Aorta (tissue), 5 donors: ENCODE measurements at places on chromosomes 6 and 20.

GRCh38 chr20:6418732-6419131, 295.9 kb upstream of the FERMT1 start:
- no peaks in the 10 kb centered on the region for H3K36me3 ChIP-seq
- H3K4me3 ChIP-seq, result no peak overlapping the region
- no peak for DNase-seq

GRCh38 chr6:128358244-128358776, 162.1 kb downstream of the PTPRK start:
- H3K27me3 ChIP-seq, result no peaks in the 10 kb centered on the region
- no peak overlapping the region for H3K4me3 ChIP-seq
- H3K4me1 ChIP-seq, result no peaks in the 10 kb centered on the region
- no peak for DNase-seq

GRCh38 chr20:62816031-62816883, 593 bp upstream of the COL9A3 start:
- no peak overlapping the region for H3K4me3 ChIP-seq
- no peaks in the 10 kb centered on the region for H3K4me1 ChIP-seq

DNA sequence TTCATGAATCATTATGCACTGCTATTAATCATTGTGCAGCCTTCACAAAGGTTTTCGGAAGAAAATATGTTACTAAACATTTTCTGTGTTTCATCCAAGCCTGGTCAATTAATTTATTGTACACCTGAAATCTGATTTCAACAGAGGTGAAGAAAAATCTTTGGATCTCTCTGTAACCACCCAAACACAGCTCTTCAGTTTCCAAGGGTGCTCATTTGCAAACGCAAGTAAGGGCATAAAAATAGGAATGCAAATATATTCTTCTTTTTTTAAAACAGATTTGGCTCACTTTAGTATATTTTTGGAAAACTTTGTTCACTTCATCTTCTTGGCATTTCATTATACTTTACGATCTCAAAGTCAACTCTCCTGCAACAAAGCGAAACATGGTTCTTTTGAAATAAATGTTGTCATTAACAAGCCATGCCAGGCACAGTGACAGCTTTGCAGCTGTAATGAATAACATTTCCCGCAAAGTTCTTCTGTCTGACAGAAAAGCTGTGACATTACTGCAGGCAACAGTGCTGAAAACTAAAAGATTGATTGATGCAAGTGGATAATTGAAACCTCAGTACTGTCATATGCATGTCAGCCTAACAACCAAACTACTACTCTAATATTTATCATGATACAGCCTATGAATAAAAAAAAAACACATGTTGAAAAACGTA, 348.3 kb downstream of the FRK start:
- H3K4me3 ChIP-seq, result no peak overlapping the region
- H3K27me3 ChIP-seq, result no peaks in the 10 kb centered on the region
- H3K4me1 ChIP-seq, result no peaks in the 10 kb centered on the region

GRCh38 chr6:28330041-28330440, 5.9 kb downstream of the ZSCAN31 start:
- no peaks in the 10 kb centered on the region for H3K27me3 ChIP-seq
- no peak overlapping the region for H3K27ac ChIP-seq
- no peak for DNase-seq
- H3K36me3 ChIP-seq, result peaks cover 17% of the 10 kb centered on the region

DNA sequence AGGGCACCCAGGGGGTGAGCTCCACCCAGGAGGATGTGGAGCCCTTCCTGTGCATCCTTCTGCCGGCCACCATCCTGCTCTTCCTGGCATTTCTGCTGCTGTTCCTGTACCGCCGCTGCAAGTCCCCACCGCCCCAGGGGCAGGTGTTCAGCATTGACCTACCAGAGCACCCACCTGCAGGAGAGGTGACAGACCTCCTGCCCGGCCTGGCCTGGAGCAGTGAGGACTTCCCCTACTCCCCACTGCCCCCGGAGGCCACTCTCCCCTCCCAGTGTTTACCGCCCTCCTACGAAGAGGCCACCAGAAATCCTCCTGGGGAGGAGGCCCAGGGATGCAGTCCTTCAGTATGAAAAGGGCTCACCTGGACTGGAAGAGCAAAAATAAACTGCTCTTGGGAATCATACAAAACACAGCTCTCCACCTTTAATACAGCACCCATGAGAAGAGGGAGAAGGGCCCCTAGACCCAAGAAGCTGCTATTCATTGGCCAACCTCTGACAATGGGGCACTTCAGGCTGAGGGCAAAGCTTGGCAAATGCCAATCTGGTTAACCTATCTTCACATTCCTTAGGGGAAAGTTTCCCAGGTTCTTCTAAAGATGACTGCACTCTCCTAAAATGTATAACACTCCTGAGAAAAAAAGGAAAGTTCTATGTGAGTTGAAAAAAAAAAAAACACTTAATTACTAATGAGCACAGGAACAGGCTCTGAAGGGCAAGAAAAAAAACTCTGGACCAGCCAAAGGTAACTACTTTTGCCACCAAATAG, 5.0 kb downstream of the SMIM28 start:
- no peaks in the 10 kb centered on the region for H3K27me3 ChIP-seq
- H3K36me3 ChIP-seq, result no peaks in the 10 kb centered on the region

DNA sequence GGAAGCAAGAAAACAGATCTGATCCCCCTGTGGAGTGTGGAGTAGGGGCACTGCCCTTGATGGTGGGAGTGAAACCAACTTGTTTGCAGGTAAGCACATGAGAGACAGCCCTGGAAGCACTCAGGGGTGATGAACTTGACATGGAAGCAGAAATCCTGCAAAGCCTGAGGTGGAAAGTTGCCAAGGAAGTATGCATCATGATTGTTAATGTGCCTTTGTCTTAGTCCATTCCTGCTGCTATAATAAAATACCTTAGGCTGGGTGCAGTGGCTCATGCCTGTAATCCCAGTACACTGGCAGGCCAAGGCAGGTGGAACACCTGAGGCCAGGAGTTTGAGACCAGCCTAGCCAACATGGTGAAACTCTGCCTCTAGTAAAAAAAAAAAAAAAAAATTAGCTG, 40.2 kb upstream of the IFNGR1 start:
- no peak overlapping the region for H3K27ac ChIP-seq
- no peaks in the 10 kb centered on the region for H3K4me1 ChIP-seq
- H3K27me3 ChIP-seq, result no peaks in the 10 kb centered on the region
- no peak for DNase-seq

DNA sequence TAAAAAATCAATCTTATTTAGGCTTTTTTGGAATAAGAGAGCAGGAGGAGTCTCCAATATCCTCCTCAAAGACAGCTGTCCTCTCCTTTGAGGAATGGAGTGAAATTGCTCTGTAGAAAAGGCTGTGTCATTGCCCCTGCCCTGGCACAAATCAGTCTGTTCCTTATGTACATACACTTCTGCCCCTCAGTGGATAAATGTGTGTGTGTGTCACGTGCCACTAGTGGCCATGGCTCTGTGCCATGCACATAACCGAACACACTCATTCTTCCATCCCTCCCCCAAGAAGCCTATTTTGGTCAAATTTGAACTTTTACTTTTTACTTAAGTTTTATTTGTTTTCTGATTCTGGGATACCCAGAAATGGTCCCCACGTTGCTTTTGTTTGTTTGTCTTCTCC, 49.2 kb downstream of the ANKS1A start:
- no peak overlapping the region for H3K4me3 ChIP-seq
- no peaks in the 10 kb centered on the region for H3K36me3 ChIP-seq
- no peaks in the 10 kb centered on the region for H3K27me3 ChIP-seq
- no peak overlapping the region for H3K27ac ChIP-seq
- DNase-seq, result no peak
- H3K4me1 ChIP-seq, result no peaks in the 10 kb centered on the region

GRCh38 chr6:161233986-161234661, 39.7 kb downstream of the AGPAT4 start:
- H3K27me3 ChIP-seq, result no peaks in the 10 kb centered on the region
- no peaks in the 10 kb centered on the region for H3K4me1 ChIP-seq
- no peaks in the 10 kb centered on the region for H3K36me3 ChIP-seq
- DNase-seq, result peak; percentile 83
- H3K4me3 ChIP-seq, result no peak overlapping the region
